ENCODE measurements at places on chromosomes 4 and X. TPM values are rescaled to one million over a fixed set of nuclear protein-coding genes. Genes with fewer than 3 reads are reported as not detected.

The ART3 gene
- 0.99 TPM for polyA plus RNA-seq

DNA sequence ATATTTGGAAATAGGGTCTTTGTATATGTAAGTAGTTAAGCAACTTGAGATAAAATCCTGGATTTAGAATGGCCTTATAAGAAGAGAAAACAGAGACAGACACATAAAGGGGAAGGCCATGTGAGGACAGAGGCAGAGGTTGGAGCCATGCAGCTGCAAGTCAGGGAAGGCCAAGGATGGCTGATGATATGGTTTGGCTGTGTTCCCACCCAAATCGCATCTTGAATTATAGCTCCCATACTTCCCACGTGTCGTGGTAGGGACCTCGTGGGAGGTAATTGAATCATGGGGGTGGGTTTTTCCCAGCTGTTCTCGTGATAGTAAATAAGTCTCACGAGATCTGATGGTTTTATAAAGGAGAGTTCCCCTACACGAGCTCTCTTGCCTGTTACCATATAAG, 76.3 kb downstream of the STK32B start:
- DNase-seq: no peak

GRCh38 chr4:26021417-26022345, 107.7 kb downstream of the SMIM20 start:
- no peak for DNase-seq

The CXXC4 gene
- 16.6 TPM for polyA plus RNA-seq
